ENCODE measurements at places on chromosomes 11 and 22.

GRCh38 chr22:36612458-36612857, 83.5 kb upstream of the EIF3D start:
- DNase-seq: no peak

- DNase-seq: no peak
These were observed 7.0 kb downstream of the DERL3 start for GRCh38 chr22:23831781-23832180.

DNA sequence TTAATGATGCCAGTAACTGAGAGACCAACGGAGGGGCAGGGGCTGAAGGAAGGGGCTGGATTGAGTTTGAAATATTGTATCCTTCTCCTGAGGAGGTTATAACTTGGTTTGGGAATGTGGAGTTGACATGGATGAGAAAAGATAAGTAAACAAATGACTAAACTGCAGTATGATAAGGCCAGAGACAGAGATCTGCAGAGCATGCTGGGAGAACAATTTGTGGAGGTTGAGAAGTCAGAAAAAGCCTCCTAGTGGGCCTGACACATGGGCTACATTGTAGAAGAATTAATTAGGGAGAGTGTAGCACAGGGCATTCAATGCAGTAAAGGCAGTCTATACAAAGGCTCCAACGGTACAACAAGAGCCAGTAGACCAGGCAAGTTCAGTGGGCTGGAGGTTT, 55.9 kb downstream of the SPON1 start:
- DNase-seq: no peak

DNA sequence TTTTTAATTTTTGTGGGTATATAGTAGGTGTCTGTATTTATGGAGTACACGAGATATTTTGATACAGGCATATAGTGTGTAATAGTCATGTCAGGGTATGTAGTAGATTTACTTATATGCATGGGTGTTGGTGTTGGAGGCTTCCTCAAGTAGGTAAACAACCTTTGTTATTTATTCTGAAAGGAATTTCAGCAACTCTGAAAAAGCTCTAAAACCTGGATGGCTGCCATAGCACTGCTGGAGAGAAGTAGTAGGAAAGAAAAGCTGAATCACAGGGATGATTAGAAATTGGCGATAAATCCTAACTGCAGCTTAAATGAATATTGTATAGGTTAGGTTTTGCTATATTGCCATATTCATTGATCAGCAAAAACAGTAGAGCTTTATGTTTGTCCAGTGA, 44.4 kb upstream of the ST14 start:
- DNase-seq: no peak

GRCh38 chr11:116053548-116053919, 549.3 kb upstream of the CADM1 start:
- no peak for DNase-seq

DNA sequence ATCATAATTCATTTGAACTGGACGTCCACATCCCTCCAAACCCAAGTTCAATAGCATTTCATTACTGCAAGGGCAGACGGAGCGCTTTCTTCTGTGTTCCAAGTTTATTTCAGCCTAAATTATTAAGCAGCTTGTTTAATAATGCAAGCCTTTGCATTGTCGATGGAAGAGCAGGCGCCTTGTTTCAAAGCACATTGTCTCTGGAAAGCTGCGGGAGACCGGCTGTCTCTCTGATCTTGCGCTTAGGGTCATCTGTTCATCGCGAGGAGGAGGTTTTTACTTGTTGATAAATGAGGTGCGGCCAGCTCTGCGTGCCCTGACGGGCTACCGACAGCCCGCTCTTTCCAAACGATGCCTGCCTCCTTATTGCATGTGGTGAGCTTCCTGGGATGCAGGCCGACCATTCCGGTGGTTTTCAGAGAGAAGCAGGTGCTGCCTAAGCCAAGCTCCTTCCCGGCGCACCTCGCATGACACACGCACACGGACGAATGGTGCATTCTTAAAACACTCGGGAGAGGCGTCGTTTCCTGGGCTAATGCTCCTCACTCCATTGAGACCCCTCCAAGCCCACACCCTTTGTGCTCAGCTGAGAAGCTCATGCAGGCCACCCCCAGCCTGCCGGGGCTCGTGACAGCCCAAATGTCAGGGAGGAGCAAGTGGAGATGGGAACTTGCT, 456.9 kb downstream of the BRD1 start:
- DNase-seq: no peak

DNA sequence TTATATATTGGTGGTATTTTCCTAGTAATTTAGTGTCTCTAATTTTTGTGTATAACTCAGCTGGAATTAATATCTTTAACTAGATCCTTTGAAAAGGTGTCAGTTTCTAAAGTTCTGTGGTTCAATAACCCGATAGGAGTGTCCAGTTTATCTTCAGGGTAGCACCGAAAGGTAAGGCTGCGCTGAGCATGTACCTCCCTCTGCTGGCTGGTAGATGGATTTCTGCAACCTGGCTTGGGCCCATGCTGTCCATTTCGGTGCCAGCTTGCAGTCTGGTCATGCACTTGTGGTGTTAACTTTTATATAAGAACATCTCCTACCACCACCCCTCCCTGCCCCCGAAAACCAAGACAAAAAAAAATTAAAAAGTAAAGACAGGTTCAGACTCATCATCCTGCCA, 24.7 kb downstream of the EXT2 start:
- DNase-seq: no peak

- DNase-seq: no peak
These were observed 7.1 kb upstream of the ADORA2A start for GRCh38 chr22:24420072-24420976.

GRCh38 chr11:14065681-14066080, 103.2 kb downstream of the SPON1 start:
- DNase-seq: no peak

- DNase-seq: no peak
These were observed 94.7 kb downstream of the CACNA1I start for GRCh38 chr22:39665229-39665628.

DNA sequence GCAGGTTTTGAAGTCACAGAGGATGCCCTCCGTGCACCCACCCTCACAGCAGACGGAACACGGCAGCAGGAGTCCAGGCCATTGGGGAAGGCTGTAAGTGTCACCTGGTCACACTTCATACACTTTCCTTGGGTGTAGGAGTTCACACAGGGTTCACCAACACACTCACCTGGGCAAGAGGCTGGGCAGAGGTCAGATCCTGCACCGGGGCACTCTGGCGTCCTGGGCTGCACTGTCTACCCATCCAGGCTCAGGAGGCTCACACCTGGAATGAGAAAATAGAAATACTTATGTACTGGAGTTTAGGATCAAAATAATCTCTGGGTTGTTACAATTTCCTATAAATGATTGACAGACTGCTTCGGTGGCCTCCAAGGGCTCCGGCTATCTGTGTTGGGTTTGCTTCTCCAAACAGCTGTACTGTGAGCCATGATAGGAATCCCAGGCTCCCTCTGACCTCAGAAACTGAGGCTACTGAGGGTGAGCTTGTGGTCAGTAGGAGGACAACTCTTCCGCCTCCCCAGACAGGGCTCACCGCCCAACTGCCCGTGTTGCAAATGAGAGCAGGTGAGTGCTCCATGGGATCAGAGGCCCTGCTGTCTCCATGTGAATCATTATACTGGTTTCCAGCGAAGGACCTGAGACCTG, 20.1 kb upstream of the CARS1 start:
- no peak for DNase-seq

GRCh38 chr22:27962268-27963044, 43.4 kb upstream of the PITPNB start:
- no peak for DNase-seq

GRCh38 chr22:43476751-43477725, 65.2 kb downstream of the MPPED1 start:
- no peak for DNase-seq

- DNase-seq: no peak
These were observed 5.0 kb upstream of the DGKZ start for GRCh38 chr11:46342239-46342638.

- no peak for DNase-seq
These were observed 46.4 kb downstream of the IGLL5 start for GRCh38 chr22:22933807-22934542.

DNA sequence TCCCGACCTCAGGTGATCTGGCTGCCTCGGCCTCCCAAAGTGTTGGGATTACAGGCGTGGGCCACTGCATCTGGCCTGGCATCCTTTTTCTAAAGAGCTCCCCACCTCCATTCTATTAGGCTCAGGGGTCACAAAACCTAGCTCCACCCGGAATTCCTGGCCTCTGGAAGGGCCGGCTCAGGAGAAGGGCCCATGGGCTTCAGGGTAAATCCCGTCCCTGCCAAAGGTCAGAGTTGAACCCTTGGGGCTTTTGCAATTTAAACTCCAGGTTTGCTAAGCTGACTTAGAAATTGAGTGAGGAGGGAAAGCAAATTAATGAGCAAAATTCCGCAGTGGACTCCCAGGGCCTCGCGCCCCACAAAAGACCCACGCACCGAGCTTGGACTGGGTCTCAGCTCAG, 48.3 kb downstream of the RPS6KA4 start:
- DNase-seq: no peak

GRCh38 chr11:73872749-73873357, 3.8 kb downstream of the COA4 start:
- no peak for DNase-seq

- DNase-seq: no peak
These were observed 33.1 kb downstream of the TRIM66 start for GRCh38 chr11:8649361-8649760.

DNA sequence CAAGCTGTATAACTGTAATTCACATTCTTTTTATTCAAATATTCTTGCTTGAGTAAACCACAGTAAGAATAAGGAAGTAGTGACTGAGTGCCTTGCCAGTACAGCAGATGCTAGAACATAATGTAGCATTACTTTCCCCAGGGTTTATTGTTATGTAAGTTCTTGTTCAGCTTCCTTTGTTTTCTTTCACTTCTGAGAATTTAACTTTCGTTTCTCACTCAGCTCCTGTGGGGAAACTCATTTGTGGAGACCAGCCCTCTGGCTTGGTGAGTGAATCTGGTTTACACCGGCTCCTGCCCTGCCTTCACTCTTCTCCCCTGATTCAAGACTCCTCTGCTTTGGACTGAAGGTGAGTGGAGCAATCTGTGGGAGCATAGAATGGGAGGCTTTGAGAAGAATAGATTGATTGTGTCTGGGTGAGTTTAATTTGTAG, at the start of gene TRIM22:
TRIM22 (plus strand) TSS at position 240 of the 433 bp plus-strand sequence. CDS start 6,443 bp downstream, outside the sequence.
- peak; percentile 27 for DNase-seq

GRCh38 chr22:19046719-19047609, 75.2 kb downstream of the DGCR2 start:
- DNase-seq: no peak

DNA sequence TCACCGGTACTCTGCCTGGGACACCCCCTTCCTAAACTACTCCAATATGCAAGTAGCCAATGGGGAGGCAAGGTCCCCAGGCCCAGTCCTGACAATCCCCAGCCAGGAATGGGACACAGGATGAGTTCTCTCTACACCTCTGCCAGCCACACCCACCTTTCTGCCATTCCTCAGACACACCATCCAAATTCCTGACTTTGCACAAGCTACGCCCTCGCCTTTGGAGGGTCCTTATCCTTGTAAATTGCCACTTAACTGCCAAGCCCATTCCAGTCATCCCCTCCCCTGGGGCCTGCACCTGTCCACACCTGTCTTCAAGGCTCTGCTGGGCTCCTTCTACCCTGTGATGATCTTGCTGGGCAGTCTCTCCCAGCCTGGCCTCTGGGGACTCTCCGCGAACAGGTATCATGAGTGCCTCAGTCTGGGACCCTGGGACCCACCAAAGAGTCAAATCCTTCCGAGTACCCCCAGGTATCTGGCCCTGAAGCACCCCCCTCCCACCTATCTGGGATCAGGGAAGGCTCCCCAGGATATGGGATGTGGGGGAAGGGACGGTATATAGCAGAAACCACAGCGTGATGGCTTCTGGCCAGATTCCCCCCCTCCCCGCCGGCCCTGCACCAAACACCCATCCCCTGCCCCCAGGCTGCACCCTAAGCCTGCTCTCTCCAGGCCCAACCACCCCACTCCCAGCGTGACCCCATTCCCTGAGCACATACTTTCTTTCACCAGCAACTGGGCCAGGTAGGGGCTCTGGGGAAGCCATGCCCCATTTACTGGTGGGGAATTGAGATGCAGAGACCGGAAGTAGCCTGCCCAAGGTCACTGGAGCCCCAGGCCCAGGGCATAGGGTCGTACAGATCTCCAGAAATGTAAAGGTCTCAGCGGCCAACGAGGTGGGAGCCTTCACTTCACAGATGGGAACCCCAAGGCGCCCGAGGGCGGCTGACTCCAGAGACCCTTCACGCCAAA, 806 bp downstream of the ARAP1 start:
- no peak for DNase-seq

- DNase-seq: no peak
These were observed 123.1 kb downstream of the PKNOX2 start for GRCh38 chr11:125287491-125288210.

All from effector memory CD8-positive, alpha-beta T cell (primary cell).